Femur (tissue), 1 donor: ENCODE measurements at places on chromosomes 3 and 15.

DNA sequence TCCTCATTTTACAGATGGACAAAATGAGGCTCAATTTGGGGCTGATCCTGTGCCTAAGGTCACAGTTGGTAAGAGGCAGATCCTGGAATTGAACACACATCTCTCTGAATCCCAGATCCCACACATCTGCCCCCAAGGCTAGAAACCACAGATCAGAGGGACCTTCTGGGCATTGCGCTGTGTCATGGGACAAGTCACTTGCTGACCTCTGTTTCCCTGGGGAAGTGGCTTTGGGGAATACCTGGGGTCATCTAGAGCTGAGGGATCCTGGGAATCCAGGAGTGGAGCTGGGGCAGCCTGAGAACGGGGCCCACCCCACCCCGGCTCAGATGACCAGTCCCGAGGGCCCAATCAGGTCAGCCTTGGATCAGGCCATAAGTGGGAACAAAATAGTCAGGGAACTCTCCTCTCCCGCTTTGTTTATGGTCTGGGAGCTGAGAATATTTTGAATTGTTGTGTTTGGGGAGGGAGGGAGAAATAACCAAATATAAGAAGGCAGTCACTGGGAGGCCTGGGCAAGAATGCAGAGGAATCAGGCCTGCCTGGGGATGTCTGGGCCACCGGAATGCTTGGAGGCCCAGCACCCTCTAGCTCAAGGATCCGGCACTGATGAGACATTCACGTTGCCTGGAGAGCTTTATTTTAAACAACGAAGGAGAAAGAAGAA is 8.8 kb upstream of the SLC6A6 start:
- no peak for DNase-seq

- DNase-seq: no peak
Observed at GRCh38 chr3:140294058-140294457, 359.1 kb downstream of the CLSTN2 start.

- no peak for DNase-seq
Observed at GRCh38 chr15:76991741-76992645, 2.9 kb upstream of the PSTPIP1 start.

GRCh38 chr3:171088496-171088895 is 62.0 kb upstream of the SLC2A2 start:
- no peak for DNase-seq

DNA sequence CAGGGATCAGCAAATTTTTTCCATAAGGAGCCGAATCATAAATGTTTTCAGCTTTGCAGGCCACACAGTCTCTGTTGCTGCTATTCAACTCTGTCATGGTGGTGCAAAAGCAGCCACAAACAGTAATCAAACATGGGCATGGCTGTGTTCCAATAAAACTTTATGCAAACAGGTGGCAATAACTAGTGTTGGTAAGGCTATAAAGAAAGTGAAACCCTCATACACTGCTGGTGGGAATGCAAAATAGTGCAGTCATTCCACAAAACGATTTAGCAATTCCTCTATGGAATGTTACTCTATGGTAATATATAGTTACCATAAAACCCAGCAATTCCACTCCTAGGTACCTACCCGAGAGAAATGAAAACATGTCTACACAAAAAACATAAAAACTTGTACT is 14.0 kb upstream of the MRPS25 start:
- no peak for DNase-seq

DNA sequence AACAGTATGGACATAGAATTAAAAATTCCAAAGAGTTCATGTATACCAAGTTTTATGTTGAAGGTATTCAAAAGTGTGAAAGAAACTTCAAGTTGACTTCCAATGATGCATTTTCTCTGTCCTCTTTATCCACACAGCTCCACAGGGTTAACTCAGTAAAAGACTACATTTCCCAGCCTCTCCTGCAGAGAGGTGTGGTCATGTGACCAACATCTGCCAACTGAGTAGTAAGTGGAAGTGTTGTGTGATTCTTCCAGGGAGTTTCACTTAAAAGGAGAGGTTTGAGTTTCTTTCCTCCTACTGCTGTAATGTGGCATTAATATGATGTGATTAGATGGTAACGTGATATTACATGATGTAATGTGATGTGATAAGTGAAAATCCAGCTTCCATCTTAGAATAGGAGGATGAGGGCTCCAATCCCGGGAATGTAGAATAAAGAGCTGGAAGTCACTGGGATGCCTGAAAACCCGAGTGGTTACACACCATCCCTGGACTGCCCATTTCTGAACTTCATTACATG is 280.6 kb downstream of the ARRDC4 start:
- DNase-seq: no peak

- DNase-seq: no peak
Observed at GRCh38 chr3:180626844-180627243, 24.9 kb downstream of the TTC14 start.

DNA sequence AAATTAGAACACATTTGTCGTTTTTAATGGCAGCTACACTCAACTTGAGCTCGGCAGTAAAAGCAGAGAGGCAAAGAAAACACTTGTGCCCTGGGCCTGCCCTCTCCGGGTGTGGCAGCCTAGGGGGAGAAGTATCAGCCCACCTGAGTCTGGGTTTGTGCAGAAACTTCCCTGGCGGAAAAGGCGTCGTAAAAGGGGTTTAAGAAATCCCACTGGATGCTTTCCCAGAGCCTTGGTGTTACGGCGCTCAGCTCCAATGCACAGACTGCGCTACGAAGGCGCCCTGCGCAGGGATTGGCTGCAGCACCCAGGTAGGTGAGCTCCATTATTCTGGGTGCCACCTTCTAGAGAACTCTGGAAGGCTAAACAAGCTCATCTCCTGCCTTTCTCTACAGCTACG is 461.5 kb upstream of the NR2F2 start:
- no peak for DNase-seq

DNA sequence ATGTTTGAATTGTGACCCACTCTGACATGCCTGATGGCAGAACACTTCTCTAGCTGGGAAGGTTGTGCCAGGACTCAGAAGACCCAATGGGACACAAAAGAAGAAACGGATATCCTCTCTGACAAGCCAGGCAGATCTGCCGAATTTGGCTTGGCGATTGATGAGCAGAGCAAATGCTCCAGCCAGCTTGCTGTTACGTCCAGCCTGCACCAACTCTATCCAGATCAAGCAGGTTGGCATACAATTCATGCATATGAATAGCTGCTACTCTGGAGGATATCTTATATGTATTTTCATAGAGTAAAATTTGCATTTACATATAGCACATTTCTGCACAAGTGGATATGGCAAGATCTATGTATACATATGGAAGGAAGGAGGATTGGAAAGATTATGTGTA is 102.8 kb downstream of the PEX5L start:
- DNase-seq: no peak

- DNase-seq: no peak
Observed at GRCh38 chr15:34472947-34473346, 35.3 kb upstream of the GOLGA8A start.

GRCh38 chr3:7697548-7697947 is 804.1 kb upstream of the LMCD1 start:
- DNase-seq: no peak

DNA sequence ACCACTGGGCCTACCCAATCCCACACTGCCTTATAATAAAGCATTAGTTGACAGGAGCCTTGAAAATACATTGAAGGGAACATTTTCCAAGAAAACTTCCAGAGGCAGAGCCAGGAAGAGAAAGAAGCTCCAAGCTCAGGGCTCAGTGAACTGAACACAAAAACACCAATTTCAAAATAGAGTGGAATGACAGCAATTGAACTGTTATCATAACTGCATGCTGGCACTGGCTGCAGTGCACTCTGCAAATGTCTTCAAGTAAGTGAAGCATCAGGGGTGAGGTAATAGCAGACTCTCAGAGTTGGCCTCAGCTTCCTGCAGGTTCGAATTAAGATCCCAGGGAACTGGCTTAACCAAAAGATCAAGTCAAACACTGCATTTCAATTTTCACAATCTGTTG is 388.0 kb upstream of the WNT5A start:
- peak; percentile 50 for DNase-seq

DNA sequence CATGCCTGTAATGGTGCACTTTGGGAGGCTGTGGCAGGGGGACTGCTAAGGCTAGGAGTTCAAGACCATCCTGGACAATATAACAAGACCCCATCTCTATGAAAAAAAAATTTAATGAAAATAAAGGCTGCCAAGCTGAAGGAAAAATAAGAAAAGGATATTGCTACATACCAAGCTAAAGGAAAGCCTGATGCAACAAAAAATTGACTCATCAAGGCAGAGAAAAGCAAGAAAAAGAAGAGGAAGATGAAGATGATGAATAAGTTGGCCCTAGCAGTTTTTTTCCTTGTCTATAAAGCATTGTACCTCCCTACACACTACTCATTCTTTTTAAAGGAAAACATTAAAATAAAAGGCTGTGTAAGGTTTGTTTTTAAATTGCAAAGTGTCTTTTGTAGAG is 441.9 kb upstream of the MDFIC2 start:
- no peak for DNase-seq

DNA sequence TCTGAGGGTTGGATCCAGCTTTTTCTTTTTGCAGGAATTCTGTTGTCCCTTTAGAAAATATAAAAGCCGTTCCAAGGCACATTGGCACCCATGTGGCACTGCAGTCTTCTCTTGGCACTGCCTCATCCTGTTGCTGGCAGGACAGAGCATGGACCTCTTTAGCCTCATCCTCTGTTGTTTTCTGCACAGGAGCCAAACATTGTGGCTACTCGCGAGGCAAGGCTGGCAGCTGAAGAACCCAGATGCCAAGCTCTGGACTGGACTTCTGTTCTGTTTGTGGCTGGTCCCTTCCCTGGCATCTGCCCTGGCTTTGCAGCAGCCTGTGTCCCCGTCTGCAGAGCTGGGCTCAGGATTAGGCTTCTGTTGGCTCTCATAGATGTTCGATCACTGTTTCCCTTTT is 224.7 kb upstream of the TBC1D5 start:
- DNase-seq: peak; percentile 23

GRCh38 chr3:11909726-11910125 is 63.0 kb upstream of the TAMM41 start:
- DNase-seq: no peak

DNA sequence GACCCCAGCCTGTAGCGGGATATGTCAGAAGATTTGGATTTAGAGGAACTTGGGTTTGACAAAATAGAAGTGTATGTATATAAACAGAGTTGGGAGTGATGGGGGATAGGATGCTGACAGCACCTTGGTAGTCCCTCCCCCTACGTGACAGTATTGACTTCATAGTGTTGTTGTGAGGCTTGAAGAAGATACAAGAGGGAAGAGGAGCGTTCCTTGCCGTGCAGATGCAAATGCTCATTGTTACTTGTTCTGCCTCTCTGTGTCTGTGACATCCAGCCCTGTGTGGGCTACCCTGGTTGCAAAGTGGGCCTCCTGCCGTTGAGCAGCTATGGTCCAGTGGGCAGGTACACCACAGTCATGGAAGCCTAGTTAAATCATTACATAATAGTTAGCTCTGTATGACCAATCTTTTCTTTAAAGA is 45.0 kb downstream of the SMAD3 start:
- no peak for DNase-seq

DNA sequence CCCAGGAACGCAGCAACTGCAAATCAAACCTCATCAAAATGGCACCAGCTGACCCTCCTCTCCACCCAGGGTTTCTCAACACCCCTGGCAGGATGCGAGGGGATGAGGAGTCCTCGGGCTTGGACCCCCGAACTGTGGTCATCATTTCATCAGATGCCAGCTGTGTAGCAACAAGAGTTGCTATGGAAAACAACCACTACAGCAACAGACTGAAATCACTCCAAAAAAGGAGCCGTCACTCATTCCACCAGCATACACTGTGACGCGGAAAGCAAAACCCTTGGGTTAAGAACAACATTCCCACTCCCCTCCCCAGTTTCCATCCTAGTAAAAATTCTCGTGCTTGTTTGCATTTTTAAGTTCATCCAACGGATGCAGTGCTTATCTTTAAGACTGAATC is 40.1 kb downstream of the VGLL4 start:
- DNase-seq: peak; percentile 76

DNA sequence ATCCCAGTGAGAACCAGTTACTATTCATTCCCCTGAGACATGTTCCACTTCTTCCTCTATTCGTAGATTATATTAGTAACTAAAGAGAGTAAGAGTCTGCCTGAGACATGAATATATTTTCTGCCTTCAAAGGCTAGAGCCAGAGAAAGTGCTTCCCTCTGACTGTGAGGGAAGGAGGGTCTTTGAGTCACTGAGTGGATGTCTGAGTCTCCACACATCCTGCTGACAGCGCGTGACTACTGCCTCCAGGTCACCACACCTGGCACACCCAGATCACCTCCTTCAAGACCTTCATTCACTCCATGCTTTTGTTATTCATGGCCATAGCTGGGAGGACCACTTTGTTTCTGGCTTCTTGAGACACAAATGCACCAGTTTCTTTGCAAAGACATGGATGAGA is 135.6 kb downstream of the SOX2 start:
- DNase-seq: no peak

- DNase-seq: no peak
Observed at GRCh38 chr3:127377801-127378655, 90.2 kb upstream of the PRR20G start.

DNA sequence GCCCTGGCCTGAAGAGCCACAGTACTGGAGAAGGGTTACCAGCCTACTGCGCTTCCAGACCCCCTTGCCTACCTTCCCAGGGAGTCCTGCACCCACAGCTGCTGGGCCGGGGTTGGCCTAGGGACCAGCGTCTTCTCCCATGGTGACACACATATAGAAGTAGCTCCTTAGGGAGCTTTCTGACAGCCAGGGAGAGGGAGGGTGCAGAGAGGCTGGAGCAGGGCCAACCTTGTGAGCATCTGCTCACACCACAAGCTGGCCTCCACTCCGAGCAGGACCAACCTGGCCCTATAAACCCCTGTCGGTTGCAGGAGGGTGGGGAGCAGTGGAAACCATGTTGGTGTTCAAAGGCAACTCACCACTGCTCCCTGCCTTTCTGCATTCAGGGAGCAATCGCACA is 35.2 kb downstream of the SRPRB start:
- DNase-seq: no peak

DNA sequence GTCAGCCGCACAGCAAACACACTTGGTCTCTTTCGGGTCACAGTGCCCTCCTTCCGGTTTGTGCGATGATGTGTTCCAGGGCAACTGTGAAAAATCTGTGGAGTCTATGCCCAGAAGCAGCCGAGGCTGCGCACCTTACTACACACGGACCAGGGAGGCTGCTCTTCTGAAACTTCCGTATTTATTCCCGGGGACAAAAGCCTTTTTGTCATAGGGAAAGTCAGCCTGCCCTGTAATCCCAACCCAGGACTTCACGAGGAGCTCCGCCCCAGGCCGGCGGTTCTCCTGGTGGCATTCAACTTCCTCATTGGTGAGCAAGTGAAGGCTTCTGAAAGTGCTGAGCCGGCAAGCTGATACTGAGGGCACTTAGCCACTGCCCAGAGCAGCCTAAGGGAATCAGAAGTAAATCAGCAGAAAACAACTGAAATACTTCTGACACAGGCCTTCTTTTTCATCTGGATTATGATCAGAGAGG is 126.5 kb downstream of the FMN1 start:
- DNase-seq: peak; percentile 64
